Stimulated activated CD8-positive, alpha-beta memory T cell treated with anti-CD3 and anti-CD28 coated beads, Interleukin-4, amount 100 ng/mL, for 4 hours (primary cell): ENCODE measurements at places on chromosomes 5 and 9.
A peak's percentile ranks its signal among the peaks of the same experiment; 100 is the strongest.

GRCh38 chr9:114729706-114730105 is 47.7 kb upstream of the TEX48 start:
- DNase-seq = no peak

DNA sequence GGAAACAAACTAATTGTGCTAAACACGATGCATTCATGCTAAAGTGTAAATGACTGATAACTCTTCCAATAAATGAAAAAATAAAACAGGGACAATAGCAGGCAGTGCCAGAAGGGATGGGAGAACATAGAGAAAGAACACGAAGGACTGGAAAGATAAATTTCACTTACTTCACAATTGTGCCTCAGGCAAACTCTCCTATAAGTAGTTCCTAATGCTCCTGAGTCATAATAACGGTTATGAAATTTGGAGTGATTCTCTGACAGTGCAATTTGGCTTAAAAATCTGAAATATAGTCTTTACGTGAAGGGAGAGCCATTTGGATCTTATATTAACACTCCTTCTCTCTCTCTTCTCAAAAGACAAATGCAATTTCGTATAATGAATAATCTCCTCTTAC is 2218.5 kb downstream of the MAT2B start:
- no peak for DNase-seq

- DNase-seq = no peak
These were observed 10.6 kb downstream of the TMEM250 start for GRCh38 chr9:136107953-136108647.

- DNase-seq = no peak
These were observed 6.8 kb downstream of the TENT4A start for GRCh38 chr5:6719896-6720560.

DNA sequence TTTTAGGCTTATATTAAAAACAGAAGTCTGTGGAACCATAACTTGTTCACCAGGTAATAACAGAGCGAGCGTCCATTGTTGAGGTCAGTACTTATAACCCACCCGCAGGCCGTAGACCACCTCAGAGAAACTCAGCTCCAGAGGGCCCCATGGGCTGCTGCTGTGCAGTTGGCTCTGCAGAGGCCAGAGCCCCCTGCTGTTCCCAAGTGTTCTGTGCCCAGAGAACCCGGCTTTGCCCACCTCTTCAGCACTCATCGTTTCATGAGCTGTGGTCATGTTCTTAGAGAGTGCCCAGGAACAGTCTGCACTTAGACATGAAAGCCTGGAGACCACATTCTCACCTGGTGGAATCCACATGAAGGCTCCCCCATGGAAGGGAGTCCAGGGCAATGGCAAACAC is 50.4 kb upstream of the SLC2A8 start:
- DNase-seq = no peak

GRCh38 chr5:175550055-175550805 is 71.9 kb downstream of the SFXN1 start:
- no peak for DNase-seq

- DNase-seq = no peak
These were observed 138.1 kb downstream of the RGS3 start for GRCh38 chr9:113601656-113602055.

DNA sequence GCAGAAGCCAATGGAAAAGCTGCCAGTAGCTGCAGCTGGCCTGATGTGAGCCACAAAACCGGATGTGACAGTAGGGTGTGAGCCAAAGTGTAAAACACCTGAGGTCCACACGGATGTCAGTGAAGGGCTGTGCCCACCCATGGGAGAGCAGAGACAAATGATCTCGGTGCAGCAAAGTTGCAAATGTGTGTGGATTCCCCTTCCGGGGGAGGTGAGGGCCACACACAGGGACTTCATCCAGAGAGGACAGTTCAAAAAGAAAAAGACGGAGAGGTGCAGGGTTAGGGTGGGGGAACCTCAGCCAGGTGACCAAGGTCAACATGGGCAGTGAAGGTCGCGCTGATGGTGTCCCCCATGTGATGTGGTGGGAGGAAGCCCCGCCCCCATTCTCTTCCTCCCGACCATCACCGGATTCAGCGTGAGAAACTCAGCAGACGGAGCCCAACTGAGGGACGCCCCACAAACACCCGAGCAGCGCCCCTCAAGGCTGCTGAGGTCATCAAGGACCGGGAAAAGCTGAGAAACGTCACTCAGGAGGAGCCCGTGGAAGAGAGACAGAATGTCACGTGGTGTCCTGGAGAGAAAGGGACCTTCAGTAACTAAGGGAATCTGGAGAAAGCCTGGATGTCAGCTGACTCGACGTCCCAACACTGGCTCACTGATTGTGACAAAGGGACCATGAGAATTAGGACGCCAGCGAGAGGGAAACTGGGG is 11.4 kb upstream of the PTGDS start:
- no peak for DNase-seq

- DNase-seq = no peak
These were observed 483.0 kb downstream of the SEMA5A start for GRCh38 chr5:9062873-9063272.

DNA sequence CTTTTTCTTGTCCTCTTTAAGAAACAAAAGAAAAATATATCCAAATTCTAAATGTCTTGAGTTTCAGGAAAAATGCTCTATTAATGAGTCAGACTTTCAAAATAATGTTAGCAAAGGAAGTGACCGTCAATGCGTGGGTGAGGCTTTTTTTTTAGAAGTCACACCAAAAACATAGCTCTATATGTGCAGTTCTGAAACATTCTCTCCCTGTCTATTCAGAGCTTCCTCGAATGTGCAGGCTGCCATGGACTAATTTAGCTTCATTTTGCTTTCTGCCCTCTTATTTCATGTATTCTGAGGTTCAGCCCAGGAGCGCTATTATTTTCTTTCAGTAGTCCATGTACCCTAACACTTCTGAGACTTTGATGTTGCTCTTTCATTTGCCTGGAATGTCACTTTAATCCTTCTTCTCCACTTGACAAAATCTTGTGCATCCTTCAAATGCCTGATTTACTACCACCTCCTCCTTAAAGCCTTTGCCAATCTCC is 72.5 kb upstream of the RASA1 start:
- DNase-seq = peak; percentile 1

DNA sequence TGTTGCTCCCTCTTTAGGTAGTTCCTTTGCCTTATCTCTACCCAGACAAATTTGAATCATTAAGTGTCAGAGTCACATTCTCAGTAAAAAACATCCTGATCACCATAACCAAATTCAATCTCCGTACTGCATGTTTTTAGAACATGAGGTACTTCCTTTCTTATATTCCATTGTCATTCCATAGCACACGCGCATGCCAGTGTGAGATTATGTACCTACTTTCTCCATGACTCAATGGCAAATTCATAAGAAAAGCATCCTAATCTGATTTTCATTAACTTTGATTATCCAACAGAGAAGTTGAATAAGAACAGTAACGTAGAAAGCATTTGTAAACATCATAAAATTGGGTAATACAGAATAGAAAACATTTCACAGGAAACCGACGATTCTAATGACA is 1118.6 kb upstream of the CDH9 start:
- no peak for DNase-seq

GRCh38 chr5:54651482-54652076 is 134.0 kb downstream of the SNX18 start:
- no peak for DNase-seq

GRCh38 chr5:78504704-78505677 is 143.6 kb downstream of the LHFPL2 start:
- DNase-seq = no peak

DNA sequence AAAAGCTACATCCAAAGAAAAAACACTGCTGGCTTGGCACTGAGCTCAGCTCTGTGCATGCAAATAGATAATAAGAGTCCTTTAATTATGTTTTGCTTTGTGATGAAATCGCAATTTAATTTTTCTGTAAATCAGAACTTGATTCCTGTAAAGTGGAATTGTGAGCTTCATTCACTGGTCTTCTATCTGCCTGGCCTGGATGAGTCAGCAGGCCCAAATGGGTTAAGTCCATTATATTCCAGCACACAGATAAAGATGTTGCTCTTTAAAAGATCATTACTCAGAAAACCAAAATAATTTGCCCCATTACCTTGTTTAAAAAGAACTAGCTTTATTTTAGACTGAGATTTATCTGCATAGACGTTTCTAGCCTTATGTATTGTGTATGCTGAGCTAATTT is 90.4 kb downstream of the CARTPT start:
- DNase-seq = no peak

DNA sequence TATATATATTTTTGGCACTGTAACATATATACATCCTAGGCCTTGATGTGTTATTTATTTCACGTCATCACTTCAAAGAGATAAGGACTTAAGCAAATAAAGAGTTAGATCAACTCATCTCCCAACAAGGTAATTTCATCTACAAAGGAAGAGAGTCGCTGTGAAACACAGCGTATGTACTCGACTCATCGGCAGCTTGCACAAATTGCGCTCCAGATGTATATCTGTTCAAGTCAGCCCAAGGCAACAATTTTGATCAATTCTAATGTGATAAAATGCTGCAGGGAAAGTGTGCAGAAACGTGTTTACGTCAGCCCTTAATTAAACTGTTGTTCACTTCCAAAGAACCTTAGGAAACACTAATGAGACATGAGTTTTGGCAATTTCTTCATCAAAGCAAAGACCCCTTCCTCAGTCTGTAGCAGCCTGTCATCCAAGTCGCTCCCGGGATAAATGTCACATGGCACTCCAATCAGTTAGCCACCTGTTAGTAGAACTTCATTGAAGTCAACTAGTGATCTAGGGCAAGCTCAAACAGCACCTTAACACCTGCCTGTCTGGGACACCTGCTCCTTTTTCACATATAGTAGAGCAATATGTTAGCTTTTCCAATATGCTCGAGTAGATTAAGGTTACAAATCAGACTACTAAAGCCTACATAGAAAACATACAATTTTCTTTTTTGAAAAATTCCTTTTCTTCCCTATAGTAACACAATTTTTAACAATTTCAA is 182.4 kb downstream of the NFIB start:
- no peak for DNase-seq

- no peak for DNase-seq
These were observed 139.5 kb upstream of the PRDM9 start for GRCh38 chr5:23367874-23368273.

GRCh38 chr5:145247745-145248040 is 587.4 kb downstream of the PRELID2 start:
- no peak for DNase-seq

- DNase-seq = no peak
These were observed 4.4 kb upstream of the SNX2 start for GRCh38 chr5:122770477-122770876.

- DNase-seq = no peak
These were observed 95.6 kb downstream of the NDFIP1 start for GRCh38 chr5:142204219-142204618.

- DNase-seq = no peak
These were observed 45.5 kb upstream of the TNFSF15 start for GRCh38 chr9:114851306-114851705.

GRCh38 chr5:120396186-120396585 is 67.9 kb upstream of the PRR16 start:
- no peak for DNase-seq

- no peak for DNase-seq
These were observed 126.9 kb upstream of the ANKRD55 start for GRCh38 chr5:56359809-56360685.

DNA sequence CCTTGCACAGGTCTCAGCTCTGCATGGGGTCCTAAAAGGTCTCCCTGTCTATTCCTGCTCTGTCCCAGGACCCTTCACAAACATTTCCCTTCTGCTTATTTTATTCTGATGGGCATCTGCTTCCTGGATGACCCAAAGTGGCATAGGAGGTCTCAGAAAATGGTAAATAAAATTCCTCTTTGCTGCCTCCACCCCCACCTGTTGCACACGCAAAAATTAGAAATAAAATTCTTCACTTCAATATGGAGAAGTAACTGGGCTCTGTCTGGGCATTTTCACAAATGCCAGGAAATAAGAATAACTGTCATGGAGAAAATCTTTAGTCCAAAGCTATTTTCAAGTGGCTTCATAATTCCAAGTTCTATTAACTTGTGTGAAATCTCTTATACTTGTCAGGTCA is 106.6 kb upstream of the MAP1B start:
- DNase-seq = no peak

DNA sequence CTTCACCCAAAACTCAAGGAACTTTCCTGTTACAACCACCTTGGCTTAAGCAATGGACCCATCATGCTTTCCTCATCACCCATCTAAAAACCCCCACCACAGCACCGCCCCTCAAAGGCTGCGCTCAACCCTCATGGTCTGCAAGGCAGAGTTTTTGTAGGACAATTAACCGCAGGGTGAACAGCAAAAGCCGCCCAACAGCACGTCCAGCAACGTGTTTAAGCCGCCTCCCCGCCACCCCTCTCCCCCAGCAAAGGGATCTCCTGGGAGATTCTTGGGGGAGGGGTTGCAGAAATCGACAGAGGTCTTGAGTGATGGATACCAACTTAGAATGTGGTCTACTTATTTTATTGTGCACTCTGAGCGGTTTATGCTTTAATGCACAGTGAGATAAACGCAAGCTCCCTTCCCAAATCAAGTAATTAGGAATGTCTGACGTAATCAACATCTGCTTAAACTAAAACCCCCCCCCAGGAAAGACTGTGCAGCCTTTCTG is 1.9 kb downstream of the ROR2 start:
- DNase-seq = no peak

DNA sequence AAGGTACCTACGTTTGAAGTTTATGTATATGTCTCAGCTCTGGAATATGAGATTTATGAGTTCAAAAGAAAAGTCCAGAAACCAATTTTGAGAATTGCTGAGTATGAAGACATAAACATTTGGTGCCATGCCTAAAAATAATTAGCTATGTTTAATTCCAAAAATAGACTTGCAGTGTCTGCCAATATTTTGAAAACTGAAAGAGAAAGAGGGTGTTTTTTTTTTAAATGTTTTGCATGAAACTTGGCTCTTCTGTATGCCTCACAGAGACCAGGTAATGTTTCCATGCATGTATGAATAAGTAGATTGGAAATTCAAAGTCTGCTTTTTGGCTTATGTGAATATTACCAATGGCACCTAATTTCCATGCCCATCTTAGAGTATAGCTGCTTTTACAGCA is 634.4 kb upstream of the C9orf72 start:
- DNase-seq = no peak

DNA sequence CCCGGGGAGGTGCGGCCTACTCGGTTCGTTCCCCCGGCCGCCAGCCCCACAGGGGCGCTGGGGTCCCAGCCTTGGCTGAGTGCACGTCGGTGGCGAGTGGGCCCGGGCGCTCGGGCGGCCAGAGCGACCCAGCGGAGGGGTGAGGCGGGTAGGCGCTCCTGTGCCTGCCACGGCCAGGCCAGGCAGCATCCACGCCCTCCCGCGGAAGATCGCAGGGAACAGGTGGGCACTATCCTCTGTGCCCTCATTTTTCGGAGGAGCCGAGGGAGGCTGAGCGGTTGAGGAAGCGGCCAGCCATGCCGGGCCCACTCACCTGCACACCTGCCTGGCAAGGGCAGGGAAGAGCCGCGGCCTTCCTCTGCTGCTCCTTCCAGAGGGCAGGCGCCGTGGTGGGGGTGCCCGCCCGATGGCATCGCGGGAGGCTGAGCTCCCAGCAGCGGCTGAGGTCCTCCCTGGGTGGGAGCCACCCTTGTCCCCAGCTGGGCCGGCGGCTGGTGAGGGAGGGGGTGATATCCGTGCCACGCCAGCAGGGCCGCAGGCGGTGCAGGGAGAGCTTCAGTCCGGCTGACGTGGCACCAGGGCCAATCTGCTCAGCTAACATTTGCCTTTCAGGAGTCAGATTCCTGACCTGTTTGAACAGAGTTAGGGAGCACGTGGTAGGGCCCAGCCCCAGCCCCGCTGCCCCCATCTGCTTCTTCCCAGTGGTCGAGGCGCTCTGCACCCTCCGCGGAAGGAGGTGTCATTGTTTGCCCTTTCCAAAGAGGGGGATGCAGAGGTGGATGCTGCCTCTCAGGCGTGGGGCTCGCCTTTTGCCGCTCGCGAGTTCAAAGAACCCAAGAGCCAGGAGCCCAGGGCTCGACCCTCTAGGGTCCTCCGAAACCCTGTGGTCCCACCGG is 1.6 kb upstream of the SEC16A start:
- DNase-seq = no peak
